ENCODE measurements at places on chromosomes 1 and 21. TPM values are rescaled to one million over a fixed set of nuclear protein-coding genes. Genes with fewer than 3 reads are reported as not detected.

UTP25 gene
- total RNA-seq = 15.6 TPM

DNA sequence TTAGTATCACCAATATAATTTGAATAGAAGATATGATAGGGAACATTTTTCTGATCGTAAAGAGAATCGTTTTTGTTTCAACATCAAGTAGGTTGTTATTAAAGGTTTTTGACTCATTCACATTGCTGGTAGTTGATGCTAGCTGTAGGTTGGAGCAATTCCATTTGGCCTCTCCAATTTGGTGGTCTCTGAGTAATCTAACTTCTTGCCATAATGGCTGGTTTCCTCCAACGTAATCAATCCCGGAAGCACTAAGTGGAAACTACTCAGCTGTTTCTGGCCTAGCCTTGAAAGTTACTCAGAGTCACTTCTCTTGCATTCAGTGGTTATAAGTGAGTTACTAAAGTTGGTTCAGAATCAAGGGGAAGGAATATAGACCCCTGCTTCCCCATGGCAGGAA is 26.0 kb downstream of the RCOR3 start:
- H3K4me1 ChIP-seq = peaks cover 17% of the 10 kb centered on the region
- H3K27me3 ChIP-seq = no peaks in the 10 kb centered on the region
- peaks cover 61% of the 10 kb centered on the region for H3K36me3 ChIP-seq
- no peak for DNase-seq

ADORA1 gene
- total RNA-seq = not detected

GRCh38 chr21:35616090-35616489 is 444.2 kb downstream of the SETD4 start:
- H3K36me3 ChIP-seq = no peaks in the 10 kb centered on the region
- no peak for DNase-seq
- H3K27me3 ChIP-seq = no peaks in the 10 kb centered on the region
- H3K4me3 ChIP-seq = no peak overlapping the region

GRCh38 chr1:241357366-241358340 is 648 bp upstream of the RGS7 start:
- H3K27ac ChIP-seq = no peak overlapping the region
- no peaks in the 10 kb centered on the region for H3K36me3 ChIP-seq
- no peak for DNase-seq
- H3K27me3 ChIP-seq = peaks cover 77% of the 10 kb centered on the region

PIK3CD gene
- total RNA-seq = 343 TPM

LMX1A gene
- not detected for total RNA-seq

DNA sequence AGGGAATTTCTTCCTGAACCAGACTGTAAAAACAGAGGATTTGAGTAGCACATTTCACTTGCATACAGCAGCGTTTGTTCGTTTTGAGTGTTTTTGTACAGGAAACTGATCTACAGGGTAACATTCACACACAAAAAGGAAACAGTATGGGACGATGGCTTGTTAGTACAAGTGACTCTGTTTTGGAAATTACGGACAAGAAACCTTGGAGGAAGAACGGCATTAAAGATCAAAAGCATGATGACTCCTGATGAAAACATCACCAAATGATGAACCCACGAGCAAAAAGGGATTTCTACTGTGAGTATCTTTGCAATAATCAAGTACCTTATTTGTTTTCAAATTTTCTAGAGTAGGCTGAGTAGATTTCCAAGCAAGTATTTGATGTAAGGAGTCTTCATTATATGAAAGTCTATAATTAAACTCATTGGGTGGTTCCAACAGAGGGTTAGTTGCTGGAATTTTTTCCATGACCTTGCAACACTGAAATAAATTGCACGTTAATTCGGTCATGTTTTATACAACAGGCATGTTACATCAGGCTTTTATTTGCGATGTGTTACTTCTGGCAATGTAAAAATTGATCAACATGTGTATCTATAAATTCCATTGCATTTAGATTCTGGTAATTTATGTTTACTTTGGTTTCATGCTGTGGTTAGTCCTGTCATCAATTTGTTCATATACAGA is 76.7 kb upstream of the KCNK2 start:
- no peak overlapping the region for H3K4me3 ChIP-seq
- H3K27ac ChIP-seq = no peak overlapping the region
- H3K36me3 ChIP-seq = no peaks in the 10 kb centered on the region
- H3K4me1 ChIP-seq = no peaks in the 10 kb centered on the region
- no peak for DNase-seq
- H3K27me3 ChIP-seq = no peaks in the 10 kb centered on the region

DNA sequence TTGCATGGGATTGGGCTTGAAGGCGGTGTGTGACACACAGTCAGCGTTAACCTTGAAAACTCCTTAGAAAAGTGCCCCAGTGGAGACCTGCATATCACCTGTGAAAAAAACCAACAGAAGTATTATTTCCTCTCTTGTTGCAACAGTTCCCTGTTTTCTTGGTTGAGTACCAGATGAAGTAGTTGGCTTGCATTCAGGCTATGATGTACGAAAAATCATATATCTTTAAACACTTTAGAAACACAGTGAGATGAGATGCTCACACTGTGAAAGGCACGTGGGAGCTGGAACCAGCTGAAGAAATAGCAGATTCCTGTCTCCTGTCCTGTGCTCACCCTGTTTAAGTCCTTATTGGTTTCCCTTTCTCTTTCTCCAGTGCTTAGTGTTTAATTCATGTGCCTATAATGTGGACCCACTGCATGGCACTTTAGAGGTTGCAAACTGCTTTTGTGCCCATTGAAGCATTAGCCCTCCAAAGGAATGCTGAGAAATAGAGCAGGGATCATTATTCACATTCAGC is 2.8 kb downstream of the CAMK1G start:
- no peak for DNase-seq
- no peak overlapping the region for H3K27ac ChIP-seq
- H3K27me3 ChIP-seq = peaks cover 16% of the 10 kb centered on the region

- H3K36me3 ChIP-seq = no peaks in the 10 kb centered on the region
- H3K4me1 ChIP-seq = no peaks in the 10 kb centered on the region
- H3K27me3 ChIP-seq = peaks cover 2% of the 10 kb centered on the region
- no peak overlapping the region for H3K27ac ChIP-seq
These were observed 5.4 kb upstream of the RGSL1 start for GRCh38 chr1:182444497-182444896.

DNA sequence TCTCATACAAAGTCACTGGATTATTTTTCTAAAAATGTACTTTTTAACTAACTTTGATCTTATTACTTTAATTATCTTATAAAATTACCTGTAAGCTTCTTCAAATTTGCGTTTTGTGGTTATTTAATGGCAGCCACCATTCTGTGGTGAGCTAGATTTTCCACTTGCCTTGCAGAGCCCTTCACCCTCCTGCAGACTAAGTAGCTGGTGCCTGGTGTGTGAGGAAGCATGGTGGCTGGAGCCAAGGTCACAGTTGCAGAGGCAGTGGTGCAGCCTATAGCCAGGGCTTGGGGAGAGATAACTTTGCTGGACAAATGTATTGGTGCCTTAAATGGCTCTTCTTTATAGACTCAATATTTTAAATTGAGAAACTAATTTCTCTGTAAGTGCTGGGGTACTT is 11.2 kb upstream of the CD84 start:
- DNase-seq = no peak
- H3K4me1 ChIP-seq = peaks cover 9% of the 10 kb centered on the region
- no peaks in the 10 kb centered on the region for H3K27me3 ChIP-seq

DNA sequence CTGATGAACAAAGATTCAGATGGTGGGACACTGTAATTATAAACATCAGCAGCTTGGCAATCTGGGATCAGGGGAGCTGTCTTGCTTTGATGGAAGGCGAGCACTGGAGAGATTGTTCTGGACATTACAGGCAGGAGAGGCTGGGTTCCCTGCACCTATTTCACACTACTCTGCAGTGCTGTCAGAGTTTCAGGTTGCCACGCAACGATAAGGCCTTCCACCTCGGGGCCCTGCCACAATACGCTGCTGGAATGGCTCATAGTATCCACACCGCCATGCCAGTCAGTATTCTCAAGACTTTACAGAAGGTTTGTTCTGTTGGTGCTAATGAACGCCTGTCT is 96.8 kb downstream of the GLIS1 start:
- peaks cover 8% of the 10 kb centered on the region for H3K27me3 ChIP-seq
- no peaks in the 10 kb centered on the region for H3K4me1 ChIP-seq
- DNase-seq = no peak
- no peak overlapping the region for H3K4me3 ChIP-seq
- H3K27ac ChIP-seq = no peak overlapping the region
- no peaks in the 10 kb centered on the region for H3K36me3 ChIP-seq

CHI3L2 gene
- 5.7 TPM for total RNA-seq

DNA sequence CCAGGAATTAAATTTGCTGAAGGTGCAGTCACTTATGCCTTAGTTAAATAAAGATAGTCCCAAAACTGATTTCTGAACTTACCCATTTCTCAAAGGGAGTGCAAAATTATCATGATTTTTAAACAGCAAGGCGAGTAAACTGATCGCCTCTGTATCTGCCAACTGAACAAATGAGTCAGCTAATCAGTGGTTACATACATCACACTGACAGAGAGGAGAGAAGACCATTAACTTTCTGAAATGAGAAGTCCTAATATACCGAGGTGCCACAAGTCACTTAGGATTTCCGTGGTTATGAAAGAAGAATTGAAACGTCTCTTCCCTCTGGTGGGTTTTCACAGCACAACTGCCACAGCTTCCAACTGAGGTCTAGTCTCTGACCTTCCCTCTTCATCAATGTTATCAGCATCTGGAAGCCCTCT is 400.7 kb downstream of the SMYD3 start:
- DNase-seq = no peak
- peaks cover 33% of the 10 kb centered on the region for H3K36me3 ChIP-seq
- H3K27me3 ChIP-seq = no peaks in the 10 kb centered on the region
- H3K4me3 ChIP-seq = no peak overlapping the region
- no peak overlapping the region for H3K27ac ChIP-seq
- peaks cover 8% of the 10 kb centered on the region for H3K4me1 ChIP-seq

DNA sequence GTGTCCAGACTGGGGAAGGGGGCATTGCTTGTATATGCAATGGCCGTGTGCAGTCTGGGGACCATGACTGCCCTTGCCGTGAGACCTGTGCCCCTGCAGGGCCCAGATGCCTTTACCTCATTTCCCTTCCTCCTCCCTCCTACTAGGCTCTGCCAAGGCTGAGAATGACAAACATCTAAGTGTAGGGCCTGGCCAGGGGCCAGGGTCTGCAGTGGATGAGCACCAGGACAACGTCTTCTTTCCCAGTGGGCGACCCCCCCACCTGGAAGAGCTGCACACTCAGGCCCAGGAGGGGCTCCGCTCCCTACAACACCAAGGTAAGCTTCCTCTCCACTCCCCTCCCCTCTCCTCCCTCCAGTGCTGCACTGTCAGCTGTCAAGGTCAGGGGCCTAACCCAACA is 49.5 kb downstream of the YARS1 start:
- no peaks in the 10 kb centered on the region for H3K27me3 ChIP-seq
- no peak overlapping the region for H3K27ac ChIP-seq
- no peaks in the 10 kb centered on the region for H3K36me3 ChIP-seq
- DNase-seq = no peak

DNA sequence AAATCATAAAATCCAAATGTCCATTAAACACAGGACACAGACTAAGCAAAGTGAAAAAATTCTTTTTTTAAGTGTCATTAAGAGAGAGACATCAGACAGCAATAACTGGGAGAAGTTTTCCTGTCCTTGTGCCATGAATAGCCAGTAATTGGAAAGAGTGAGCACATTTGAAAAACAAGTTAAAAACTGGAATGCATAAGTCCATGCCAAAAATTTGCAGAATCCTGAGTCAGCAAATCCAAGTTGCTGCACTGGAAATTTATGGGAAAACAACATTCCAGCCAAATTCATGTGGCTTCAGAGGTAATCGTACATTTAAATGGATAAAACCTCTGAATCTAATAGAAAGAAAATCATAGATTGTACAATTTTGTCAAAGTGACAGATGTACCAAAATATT is 291.4 kb downstream of the LRRC40 start:
- H3K27me3 ChIP-seq = no peaks in the 10 kb centered on the region
- no peak overlapping the region for H3K4me3 ChIP-seq
- no peaks in the 10 kb centered on the region for H3K4me1 ChIP-seq
- H3K36me3 ChIP-seq = no peaks in the 10 kb centered on the region
- DNase-seq = no peak
- H3K27ac ChIP-seq = no peak overlapping the region

GRCh38 chr1:91757763-91758460 is 128.0 kb downstream of the TGFBR3 start:
- H3K27ac ChIP-seq = no peak overlapping the region
- H3K27me3 ChIP-seq = no peaks in the 10 kb centered on the region
- no peaks in the 10 kb centered on the region for H3K36me3 ChIP-seq
- no peaks in the 10 kb centered on the region for H3K4me1 ChIP-seq
- H3K4me3 ChIP-seq = no peak overlapping the region

DNA sequence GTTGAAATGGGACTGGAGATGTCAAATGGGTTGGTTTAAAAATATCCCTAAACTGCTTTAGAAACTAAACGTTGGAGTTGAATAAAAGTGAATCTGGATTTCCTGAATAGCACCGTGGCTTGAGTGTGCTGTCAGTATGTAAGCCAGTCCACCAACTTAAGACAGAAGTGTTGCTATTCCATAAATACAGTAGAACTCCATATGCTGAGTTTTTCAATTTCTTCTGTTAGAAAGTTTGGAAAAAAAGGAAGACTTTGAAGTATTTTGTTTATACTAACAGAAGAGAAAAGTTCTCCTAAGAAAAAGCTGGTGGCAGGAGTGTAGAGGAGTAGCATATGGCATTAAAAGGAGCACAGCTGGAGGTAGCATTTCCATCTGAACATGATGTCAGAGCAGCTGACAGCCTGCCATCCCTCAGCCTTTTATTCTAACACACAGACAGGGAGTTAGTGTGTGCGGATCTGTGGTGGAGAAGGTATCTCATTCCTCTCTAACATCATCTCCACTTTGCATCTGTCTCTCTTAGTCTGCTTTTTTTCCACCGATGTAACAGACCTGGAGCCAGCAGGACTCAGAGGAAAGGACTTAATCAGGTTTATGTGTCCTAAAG is at the start of gene ZBTB18:
ZBTB18 (plus strand) TSS at position 449 of the 610 bp plus-strand sequence; CDS start at position 598, 149 bp downstream.
- peaks cover 37% of the 10 kb centered on the region for H3K4me1 ChIP-seq
- DNase-seq = peak; percentile 33
- H3K27me3 ChIP-seq = peaks cover 1% of the 10 kb centered on the region
- H3K36me3 ChIP-seq = peaks cover under 1% of the 10 kb centered on the region

GRCh38 chr1:60746278-60746791 is 336.0 kb upstream of the NFIA start:
- no peak for DNase-seq
- no peaks in the 10 kb centered on the region for H3K36me3 ChIP-seq
- no peaks in the 10 kb centered on the region for H3K4me1 ChIP-seq
- no peak overlapping the region for H3K27ac ChIP-seq

C4BPB gene
- 0.44 TPM for total RNA-seq

DNA sequence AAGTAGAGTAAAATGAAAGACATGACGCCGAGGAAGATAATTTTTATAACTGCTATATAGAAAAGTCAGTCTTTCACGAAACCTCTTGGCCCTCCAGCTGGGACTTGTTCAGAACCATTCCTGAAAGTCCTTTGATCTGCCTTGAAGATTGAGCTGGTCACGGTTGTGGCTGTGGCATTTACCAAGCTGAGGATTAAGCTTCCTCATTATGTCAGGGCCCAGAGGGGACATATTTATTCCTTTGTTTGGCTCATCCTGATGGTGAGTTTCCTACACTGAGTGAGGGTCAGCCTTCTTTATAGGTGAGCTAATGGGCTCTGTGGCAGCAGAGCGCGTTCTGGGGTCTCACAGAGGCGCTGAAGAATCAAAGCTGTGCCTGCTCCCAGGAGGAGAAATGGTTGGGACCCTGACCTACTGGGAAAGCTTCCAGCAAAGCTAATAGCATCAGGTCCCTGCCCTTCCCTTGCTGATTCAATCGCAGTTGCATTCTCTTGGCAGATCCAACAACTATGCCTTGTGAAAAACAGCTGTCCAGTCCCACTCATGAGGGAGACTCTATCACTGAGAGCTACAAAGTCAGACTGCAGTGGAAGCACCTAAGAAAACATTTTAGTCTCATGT is 43.2 kb upstream of the PBX1 start:
- no peaks in the 10 kb centered on the region for H3K4me1 ChIP-seq
- H3K27ac ChIP-seq = no peak overlapping the region
- DNase-seq = no peak
- no peaks in the 10 kb centered on the region for H3K36me3 ChIP-seq
